Coronary artery (tissue), 2 donors: ENCODE measurements at places on chromosomes 11 and 22.

DNA sequence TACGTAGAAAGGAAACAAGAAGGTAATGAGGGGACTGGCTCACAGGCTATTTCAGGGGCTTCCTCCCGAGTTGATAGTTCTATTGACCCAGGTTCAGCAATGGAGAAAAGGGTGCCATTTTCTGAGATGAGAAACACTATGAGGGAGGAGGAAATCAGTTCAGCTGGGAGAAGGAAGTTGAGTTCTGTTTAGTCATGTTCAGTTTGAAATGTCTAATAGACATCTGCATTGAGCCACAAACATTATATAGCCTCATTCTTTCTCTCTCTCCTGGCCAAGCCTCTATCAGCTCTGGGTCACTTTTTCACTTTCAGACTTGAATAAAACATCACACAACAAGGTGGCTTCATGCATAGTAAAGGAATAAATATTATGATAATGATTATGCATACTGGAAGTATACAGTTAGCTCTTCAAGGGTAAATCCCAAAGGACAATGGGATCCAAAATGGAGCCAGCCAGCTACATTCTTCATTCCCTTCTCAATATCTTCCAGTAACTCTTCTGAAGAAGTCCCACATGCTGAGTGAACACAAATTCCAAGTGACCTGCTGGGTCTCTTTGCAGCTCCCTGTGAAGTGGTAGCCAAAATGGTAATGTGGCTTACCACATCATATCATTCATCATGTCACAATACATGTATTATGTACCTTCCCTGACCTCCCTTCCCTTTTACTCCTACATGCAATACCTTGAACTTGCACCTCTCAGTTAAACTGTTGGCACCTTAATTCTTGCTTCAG lies 80.9 kb upstream of the CD44 start:
- DNase-seq: no peak

DNA sequence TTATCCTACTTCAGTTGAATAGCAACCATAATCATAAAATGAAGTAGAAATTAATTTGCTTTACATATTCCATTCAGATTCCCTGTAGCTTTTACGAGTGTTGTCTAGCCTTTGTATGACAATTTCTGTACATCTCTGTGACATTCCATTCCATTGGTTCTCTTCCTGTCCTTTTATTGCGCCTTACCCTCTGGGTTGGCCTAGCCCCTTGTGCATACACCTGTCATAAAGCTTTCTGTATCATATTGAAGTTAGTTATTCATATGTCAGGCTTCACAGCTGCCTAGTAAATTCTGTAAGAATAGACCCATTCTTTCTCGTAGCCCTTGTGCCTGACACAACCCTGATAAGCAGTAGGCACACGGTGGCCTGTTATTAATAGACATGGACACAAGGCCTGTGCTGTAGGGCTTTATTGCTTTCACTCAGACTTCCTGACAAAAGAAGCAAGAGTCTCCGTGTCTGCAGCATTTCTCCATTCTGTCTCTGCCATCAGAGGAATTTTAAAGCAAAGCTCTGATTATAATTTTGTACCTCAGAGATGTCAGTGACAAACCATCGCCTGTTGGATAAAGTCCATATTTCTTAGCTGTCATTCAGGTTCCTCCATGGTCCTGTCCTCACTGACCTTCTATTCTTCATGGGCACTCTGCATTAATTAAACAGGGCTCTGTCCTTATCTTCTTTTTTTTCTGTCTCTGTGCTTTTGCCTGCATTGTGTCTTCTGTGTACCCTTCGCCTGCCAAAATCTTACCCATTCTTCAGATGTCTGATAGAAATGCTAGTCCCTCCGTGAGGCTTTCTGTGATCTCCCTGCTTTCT lies 49.4 kb downstream of the BID start:
- no peak for DNase-seq

- DNase-seq: no peak
These were observed 52.2 kb downstream of the ANO5 start for GRCh38 chr11:22244986-22245592.

DNA sequence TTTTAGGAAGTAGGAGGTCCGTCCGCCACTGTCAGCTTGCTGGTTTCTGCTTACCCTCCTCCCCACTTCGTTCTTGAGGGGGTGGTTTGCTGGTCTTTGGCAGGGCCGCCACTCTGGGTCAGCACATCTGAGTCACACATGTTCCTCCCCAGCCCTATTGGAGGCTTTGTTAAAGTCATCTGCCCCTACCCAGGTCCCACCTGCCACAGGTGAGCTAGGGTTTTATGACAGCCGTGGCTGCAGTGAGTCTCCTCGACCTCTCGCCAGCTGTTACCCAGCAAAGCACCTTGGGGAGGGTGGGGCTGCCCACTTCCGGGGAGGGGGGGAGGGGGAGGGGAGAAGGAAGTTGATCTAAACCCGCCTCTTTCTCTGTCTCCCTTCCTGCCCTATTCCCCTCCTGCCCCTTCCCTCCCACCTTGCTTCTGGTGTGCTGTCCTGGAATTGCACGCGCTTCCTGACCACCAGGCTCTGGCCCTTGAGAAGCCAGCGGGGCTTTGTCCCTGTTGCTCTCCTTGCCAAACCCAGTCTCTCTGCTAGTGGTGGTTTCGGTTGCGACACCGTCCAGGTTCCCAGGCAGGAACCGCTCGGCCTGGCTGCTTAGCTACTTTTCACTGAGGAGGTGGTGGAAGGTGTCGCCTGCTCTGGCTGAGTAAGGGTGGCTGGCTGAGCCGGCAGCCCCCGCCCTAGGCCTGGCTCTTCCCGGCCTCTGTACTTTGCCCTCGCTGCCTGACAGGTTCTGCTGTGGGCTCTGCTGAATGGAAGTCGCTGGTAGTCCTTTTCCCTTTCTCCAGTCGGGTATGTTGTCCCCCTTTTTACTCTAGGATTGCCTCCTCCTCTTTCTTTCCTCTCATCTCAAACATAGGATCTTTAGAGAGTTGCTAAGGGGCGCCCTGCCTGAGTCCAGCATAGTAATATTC lies 28.5 kb downstream of the RCOR2 start:
- DNase-seq: no peak

DNA sequence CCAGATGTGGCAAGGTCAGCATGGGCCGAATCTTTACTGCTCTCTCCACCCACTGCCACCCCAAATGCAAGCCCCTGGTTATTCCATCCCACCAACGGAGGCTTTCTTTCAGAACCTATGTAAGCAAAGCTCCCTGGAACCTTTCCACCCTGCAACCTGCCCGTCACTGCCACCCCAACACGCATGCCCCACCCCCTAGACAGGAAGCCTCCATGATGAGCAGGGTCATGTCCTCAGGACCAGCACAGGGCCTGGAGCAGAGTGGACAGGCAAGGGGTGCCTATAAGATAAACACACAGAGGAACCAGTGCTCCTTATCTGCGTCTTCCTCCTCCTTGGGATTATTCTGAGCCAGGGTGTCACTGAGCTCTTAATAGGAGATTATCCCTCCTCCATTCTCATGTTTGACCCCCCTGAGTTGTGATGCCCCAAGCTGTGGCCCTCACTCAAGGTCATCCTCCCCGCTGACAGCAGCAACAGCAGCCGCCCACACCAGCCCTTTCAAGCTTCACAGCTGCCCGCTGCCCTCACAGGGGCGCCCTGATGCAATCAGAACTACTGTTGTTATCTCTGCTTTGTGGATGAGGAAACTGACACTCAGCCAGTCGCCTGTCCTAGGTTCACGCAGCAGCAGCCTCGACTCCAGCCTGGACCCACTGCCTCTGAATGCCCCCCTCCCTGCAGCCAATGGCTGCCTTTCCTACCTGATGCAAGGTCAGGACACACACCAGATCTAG lies 647.3 kb downstream of the TBC1D22A start:
- peak; percentile 55 for DNase-seq

DNA sequence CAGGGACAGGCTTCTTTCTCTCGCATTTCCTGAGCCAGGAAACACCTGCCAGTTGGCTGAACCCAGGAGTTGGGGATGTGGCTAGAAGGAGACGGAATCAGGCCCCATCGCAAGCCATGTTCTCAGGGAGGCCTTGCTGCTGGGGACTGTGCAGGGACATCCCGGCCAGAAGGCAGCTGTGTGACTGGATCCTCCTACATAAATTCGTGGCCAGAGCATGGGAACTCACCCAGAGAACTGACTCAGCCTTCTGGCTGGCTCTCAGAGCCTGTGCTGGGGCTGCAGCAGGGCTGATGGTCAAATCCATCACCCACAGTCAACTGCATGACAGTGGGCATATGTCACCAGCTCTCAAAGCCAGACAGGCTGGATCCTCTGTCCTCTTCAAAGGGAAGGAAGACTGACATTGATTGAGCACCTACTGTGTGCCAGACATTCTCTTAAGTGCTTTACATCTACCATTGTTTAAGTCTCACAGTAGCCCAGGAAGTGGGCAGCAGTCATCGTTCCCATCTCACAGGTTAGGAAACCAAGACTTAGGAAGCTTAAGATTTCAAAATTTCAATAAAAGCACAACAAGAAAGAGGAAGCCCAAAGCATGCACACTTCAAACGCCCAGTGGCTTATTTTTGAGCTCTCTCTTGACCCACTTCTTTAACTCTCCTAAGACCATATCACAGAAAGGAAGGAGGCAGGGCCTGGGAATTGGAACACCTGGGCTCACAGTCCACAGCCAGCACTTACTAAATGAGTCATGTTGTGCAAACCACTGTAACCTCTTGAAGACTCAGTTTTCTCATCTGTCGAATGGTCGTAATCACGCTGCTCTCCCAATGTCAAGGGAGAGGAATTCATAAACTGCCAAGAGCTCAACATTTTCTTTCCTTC lies 30.9 kb upstream of the CACNG2 start:
- peak; percentile 65 for DNase-seq

DNA sequence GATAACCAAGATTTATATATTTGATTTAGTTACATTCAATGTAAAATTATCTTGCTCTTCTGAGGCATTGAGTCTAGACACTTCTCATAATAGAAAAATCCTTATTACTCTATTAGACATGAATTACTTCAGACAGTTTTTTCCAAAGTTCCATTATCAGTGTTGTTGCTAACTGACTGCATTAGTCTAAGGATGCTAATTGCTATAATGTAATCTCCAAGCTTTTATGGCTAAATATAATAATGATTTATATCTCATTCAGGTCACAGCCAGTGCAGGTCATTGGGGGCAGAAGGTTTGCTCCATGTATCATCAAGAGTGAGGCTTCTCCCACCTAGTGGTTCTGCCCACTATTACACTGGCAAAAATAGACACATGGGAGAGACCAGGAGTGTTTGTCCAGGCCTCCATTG lies 377.2 kb upstream of the DDI1 start:
- no peak for DNase-seq

DNA sequence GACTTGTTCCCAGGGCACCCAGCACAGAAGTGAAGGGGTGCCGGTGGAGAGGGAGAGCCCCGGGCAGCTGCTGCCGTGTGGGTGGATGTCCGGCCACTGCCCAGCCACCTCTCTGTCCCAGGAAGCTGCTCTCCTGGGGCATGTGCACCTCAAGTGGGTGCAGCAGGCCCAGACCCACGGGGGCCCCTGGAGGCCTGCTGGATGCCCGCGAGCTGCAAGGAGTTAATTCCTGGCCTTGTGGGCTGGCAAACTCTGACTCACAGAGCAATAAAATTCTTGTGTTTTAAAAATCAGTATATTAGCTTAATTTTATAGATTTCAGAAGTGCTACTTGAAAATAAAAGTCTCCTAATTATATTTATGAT lies 37.4 kb upstream of the KCNQ1OT1 start:
- no peak for DNase-seq

DNA sequence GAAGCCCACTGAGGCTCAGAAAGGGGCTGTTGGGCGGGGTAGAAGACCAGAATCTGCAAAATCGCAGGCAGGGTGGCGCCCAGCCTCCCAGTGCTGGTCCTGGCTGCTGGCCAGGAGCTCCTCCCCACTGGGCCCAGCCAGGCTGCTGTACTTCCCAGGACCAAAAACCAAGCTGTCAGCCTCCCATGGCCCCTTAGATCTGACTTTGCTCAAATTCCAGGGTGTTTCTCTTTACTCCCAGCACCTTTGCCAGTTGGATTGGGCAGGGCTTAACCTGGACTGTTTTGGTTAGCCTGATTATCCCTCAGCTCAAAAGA lies 44.2 kb upstream of the WEE1 start:
- no peak for DNase-seq

DNA sequence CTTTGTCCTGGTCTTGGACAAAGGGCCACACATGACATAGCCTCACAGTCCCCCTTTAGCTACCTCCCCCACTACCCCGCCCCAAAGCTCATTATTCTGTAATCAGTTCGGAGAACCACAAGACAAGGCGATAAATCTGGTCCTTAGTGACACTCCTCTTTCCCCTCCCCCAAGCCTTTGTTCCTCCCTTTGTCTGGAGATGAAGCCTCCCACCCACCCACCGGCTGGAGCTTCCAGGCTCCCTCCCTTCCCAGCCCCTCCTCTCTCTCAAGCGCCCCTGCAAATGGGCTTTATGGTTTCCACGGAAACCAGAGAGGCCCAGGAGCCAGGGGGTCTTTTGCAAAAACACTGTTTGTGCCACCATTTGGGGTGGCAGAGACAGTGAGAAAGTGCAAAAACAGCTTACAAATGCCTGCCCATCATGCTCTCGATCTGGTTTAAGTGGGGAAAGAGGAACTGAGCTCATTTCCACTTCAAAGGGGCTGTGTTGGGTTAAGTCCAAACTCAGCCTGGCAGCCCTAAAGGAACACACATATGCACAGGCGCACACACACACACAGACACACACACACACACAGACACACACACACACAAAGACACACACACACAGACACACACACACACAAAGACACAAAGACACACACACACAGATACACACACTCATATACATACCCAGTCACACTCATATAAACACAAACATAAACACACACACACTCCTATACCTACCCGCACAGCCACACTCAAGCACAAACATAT lies 23.5 kb downstream of the APLNR start:
- DNase-seq: no peak

DNA sequence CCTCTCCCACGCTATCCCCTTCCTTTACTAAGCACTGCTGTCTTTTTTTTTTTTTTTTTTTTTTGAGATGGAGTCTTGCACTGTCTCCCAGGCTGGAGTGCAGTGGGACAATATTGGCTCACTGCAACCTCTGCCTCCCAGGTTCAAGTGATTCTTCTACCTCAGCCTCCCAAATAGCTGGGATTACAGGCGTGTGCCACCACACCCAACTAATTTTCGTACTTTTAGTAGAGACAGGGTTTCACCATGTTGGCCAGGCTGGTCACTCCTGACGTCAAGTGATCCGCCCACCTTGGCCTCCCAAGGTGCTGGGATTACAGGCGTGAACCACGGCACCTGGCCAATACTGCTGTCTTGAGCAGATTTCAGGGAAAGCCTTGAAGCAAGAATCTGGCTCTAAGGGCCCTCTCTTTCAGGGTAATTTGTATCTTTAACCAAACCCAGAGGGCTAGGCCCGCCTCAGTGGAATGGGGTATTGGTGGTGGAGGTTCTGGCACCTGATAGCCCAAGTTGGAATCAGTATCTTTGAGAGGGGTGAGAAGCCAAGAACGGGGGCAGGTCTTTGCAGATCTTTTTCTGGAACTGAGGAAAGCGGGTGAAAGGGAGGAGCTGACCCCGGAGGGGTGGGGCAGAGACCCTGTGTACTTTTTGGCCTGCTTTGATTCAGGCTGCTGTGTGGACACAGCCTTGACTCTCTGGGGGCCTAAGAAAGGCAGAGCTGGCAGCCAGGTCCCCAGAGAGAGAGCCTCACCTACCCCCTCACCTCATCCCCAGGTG lies 37.0 kb downstream of the TRIOBP start:
- DNase-seq: no peak

GRCh38 chr11:126145954-126146353 lies 65.5 kb downstream of the RPUSD4 start:
- DNase-seq: no peak
